ENCODE measurements at places on chromosomes 4 and X.

DNA sequence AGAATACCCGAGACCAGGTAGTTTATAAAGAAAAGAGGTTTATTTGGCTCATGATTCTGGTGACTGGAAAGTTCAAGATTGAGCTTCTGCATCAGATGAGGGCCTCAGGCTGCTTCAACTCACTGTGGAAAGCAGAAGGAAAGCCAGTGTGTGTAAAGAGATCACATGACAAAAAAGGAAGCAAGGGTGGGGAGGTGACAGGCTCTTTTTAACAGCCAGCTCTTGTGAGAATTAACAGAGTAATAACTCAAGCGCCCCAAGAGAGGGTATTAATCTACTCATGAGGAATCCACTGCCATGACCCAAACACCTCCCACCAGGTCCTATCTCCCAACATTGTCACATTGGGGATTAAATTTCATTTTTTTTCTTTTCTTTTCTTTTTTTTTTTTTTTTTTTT lies 6.3 kb upstream of the YIPF6 start:
- no peak for DNase-seq

DNA sequence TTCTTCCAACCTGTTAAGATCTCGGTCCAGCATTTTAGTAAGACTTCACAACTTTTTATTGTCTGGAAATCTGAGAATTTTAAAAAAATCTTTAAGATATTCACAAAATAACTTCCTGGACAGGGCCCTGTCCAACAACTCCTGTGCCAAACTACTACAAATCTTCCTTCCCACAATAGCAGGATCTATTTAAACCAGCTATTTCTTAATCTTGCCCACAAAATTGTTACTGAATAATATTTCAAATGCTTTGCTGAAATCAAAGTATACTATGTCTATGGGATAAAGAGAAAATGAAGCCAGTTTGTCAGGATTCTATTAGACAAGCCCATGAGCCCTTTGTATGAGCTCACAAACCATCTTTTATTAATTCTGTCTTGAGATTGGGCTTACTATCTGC lies 104.1 kb upstream of the DDIT4L start:
- DNase-seq: peak; percentile 31

GRCh38 chrX:149845385-149845784 lies 35.6 kb upstream of the MAGEA8 start:
- DNase-seq: no peak

GRCh38 chr4:65538571-65538970 lies 131.7 kb downstream of the EPHA5 start:
- peak; percentile 37 for DNase-seq

DNA sequence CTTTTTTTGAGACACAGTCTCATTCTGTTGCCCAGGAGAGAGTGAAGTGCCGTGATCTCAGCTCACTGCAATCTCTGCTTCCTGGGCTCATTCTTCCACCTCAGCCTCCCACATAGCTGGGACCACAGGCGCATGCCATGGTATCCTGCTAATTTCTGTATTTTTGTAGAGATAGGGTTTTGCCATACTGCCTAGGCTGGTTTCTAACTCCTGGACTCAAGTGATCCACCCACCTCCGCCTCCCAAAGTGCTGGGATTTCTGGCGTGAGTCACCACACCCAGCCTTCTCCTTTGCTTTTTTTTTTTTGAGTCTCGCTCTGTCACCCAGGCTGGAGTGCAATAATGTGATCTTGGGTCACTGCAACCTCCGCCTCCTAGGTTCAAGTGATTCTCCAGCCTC lies 94.1 kb downstream of the PDS5A start:
- peak; percentile 18 for DNase-seq

DNA sequence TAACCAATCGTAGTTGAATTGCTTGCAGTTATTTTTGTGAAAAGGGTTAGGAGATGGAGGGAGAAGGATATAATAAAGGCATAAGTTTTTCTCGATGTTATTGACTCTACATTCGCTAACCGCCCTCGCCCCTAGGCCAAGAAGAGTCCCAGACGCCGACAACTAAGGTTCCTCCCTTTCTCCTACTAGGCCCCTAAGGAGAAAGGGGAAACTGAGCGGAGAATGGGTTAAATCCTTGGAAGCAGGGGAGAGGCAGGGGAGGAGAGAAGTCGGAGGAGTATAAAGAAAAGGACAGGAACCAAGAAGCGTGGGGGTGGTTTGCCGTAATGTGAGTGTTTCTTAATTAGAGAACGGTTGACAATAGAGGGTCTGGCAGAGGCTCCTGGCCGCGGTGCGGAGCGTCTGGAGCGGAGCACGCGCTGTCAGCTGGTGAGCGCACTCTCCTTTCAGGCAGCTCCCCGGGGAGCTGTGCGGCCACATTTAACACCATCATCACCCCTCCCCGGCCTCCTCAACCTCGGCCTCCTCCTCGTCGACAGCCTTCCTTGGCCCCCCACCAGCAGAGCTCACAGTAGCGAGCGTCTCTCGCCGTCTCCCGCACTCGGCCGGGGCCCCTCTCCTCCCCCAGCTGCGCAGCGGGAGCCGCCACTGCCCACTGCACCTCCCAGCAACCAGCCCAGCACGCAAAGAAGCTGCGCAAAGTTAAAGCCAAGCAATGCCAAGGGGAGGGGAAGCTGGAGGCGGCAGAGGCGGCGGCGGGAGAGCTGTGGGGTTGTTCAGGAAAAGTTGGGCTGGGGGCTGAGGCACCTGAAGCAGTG lies 5.9 kb downstream of the ATOH1 start:
- no peak for DNase-seq

DNA sequence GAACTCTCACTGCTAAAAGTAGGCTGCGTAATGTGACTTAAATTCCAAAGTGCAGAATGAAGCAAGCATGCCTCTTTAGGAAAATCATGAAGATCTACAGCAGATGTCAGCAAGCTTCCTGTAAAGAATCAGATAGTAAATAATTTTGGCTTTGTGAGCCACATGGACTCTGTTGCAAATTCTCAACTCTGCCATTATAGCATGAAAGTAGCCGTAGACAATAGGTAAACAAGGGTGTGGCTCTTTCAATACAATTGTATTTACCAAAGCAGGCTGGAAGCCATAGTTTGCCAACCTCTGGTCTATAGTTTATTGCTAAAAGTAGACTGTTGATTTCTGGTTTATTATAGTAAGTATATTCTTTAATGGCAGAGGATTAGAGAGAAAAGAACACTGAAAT lies 80.3 kb upstream of the FAM9B start:
- no peak for DNase-seq

GRCh38 chr4:13413729-13414437 lies 70.3 kb downstream of the RAB28 start:
- no peak for DNase-seq

GRCh38 chr4:38119668-38120385 lies 159.6 kb downstream of the PTTG2 start:
- peak; percentile 92 for DNase-seq

DNA sequence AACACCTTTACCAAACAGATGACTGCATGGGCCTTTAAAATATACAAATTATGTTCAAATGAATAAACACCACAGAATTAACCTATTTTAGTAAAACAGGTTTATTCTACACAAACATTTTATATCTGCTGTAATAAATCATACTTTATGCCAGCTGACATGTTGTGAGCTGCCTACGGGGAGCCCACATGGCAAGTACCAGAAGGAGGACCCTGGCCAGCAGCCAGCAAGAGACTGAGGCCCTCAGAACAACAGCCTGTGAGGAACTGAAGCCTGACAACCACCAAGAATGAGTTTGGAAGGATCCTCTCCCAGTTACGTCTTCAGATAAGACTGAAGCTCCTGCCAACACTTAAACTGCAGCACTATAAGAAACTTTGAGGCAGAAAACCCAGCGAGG lies 377.0 kb downstream of the PDGFC start:
- no peak for DNase-seq

DNA sequence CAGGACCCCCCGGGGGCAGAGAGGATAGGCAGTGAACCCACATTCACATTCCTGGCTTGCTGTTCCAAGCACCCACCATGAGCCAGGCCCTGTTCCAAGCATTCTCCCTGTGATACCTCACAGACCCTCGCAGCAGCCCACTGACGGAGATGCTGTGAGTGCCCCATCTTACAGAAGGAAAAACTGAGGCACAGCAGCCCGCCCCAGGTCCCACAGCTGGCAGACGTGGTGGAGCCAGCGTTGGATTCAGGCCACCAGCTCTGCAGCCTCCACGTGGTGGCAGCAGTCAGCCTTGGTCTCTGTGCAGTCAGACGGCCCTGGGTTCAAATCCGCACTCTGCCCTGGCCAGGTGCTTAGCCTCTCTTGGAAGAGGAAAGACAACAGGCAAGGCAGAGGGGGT lies 16.8 kb downstream of the MAN2B2 start:
- no peak for DNase-seq

DNA sequence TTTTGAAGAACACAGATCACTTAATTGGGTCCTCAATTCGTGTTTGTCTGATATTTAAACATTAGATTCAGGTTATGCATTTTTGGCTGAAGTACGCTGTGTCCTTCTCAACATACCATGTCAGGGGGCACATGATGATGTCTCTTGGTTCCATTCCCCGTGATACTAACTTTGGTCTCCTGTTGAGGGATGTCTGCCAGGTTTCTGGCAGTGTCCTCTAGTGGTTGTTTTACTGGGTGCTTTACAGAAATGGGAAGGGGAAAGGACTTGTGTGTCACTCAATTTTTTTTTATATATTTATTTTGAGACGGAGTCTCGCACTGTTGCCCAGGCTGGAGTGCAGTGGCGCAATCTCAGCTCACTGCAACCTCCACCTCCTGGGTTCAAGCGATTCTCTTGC lies 58.2 kb downstream of the WWC2 start:
- no peak for DNase-seq

DNA sequence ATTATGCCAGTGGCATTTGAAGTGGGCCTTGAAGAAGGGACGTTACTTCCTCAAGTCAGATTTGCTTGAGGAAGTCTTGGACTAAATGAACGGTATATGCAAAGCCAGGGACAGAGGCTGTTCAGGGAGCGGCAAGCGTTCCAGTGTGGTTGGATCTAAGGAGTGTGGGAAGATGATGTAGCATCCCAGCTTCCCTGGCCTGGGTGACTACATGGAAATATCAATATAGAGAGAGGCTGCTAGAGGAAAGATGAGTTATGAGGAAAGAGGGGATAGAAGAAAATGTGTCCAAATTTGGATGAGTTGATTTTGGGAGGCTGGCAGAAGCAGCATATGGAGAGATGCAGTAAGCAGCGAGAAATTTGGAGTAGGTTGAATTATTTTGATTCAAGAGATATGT lies 432.5 kb upstream of the TENM3 start:
- no peak for DNase-seq

DNA sequence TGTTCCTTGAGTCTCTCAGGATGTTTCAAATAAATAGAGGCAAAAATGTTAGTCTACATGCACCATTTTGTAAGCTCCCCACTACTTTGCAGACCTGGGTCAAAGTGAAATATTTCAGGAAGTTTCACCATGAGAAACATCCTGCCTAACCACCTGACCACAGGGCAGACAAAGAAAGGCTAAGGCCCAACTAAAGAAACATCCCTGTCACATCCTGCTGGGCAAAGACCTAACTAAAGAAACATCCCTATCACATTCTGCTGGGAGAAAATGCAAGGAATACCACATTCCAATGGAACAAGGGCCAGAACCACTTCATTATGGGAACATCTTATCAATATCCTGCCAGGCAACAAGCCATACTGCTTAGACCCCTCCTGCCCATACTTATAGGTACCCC lies 1303.4 kb downstream of the TECRL start:
- DNase-seq: no peak

GRCh38 chrX:10120828-10121227 lies 35.9 kb upstream of the CLCN4 start:
- DNase-seq: no peak

- no peak for DNase-seq
Observed at GRCh38 chrX:134544135-134544512, 84.2 kb downstream of the HPRT1 start.

DNA sequence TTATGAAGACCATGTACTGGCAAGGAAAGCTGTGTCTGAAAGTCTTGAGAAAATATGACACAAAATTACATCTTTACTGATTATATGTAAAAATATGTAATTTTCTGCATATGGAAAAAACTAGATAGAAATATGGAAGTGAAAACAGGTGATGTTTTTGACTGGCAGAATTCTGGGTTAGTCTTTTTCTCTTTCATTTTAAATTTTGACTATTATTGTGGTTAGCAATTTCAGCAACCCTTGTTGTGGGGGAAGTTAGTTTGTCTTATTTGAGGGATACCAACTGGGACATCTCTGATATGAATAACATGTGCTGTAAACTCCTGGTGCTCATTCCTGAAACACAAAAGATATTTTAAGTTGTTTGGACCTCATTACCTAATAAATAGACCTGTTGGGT lies 49.9 kb upstream of the CPEB2 start:
- no peak for DNase-seq

DNA sequence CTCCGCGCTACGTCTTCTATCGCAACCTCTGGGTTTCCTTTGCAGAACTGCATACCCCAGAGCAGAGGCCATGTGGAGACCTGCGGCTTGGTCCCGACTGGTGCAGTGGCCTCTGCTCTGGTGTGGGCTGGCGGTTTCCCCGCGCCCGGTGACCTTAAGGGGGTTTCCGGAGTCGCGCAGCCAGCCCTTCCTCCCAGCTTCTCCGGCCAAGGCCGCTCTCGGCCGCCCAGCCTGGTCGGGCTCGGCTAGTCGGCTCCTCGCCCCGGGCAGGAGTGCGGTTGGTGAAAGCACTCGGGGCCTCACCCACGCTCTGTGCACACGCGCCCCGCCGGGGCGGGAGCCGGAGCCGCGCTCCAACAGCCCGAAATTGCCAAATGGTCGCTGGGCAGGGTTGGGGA lies 84.9 kb downstream of the BCOR start:
- DNase-seq: peak; percentile 48

DNA sequence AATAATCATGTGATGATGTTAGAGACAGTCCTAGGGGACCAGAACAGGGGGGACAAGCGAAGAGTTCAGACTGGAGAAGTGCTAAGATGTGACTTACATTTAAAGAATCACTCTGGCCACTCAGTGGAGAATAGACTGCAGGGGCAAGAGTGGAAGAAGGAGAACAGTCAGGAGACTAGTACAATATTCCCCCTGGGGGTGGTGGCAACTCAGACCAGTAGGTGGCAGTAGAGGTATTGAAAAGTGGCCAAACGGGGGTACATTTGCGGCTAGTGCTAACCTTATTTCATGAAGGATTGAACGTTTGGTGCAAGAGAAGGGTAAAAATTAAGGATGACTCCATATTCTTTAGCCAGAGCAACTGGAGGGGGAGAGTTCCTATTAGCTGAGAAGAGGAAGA lies 2.7 kb upstream of the BMX start:
- DNase-seq: peak; percentile 43

DNA sequence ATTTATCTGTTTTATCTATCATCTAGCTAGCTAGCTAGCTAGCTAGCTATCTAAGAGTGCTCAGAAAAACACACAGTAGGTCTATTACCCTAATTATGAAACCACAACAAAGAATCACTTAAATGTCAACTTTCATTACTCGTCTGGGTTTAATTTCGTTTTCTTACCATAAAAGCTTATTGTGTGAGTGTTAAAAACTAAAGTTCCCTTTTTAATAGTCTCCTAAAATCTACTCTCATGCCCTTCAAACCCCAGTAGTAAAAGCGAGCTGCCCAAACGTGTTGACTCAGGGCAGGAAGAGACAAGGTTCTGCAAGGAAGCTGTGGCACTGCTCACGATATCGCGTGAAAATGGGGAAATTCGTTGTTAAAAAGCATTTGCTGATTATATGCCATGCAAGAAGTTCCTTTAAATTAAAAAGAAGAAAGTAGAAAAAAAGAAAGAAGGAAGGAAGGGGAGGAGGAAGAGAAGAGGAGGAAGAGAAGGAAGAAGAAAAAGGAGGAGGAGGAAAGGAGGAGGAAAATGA lies 595 bp downstream of the MBNL3 start:
- DNase-seq: no peak
